ENCODE measurements at places on chromosomes 6 and 20.

GRCh38 chr6:19834858-19835257 is 2.3 kb upstream of the ID4 start:
- no peak for DNase-seq

DNA sequence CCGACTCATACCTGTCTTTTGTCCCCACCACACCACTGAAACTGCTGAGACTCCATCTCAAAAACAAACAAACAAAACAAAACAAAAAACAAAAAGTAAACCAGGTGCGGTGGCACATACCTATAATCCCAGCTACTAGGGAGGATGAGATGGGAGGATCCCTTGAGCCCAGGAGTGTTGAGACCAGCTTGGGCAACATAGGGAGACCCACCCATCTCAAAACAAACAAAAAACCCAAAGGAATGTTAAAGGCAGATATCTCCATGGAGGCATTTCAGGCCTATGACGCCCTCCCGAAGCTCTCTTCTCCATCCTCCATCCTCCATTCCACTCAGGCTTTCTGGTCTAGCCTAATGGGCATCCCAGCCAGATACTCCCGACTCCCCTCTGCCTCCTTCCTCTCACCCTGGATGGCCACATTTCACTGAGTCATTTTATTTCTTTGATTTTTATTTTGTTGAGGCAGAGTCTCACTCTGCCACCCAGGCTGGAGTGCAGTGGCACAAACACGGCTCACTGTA is 3.2 kb upstream of the SLC4A11 start:
- DNase-seq, result no peak

- no peak for DNase-seq
These were observed 38.2 kb upstream of the TFAP2C start for GRCh38 chr20:56590888-56591287.

DNA sequence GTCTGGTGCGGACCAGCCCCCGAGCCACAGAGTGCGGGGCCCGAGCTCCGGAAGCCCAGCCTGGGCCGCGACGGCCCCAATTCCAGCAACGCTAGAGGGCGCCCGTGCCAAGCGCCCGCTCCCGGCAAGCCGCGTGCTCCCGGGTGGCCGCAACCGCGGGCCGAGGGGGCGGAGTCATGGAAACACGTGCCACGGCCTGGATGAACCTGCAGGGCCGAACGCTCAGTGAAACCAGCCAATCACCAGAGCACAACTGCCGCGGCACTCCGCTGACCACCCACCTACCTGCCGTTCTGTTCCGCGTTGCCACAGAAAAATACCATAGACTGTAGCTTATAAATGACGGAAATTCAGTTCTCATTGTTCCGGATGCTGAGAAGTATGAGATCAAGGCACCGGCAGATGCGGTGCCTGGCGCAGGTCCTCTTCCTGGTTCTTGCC is 85.7 kb upstream of the FOXC1 start:
- DNase-seq, result peak; percentile 43

DNA sequence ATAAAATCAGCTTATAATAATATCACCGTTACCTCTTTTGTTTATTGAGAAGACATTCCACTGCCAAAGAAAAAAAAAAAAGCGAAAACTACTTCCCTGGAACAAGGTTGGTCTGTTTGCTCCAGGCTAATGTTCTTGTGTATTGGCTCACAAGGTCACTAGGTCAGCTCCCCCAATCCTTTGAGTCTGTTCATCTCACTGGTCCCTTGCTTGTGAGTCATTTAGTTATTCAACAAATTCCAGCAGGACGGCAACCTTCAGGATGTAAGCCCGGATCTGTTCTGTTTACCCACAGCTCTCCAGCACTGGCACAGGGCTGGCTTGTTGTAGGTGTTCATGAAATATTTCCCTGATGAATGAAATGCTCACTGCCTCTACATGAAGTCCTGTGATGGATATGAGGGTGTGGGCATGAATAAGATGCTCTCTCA is 3.3 kb downstream of the ARHGAP40 start:
- DNase-seq, result peak; percentile 89

DNA sequence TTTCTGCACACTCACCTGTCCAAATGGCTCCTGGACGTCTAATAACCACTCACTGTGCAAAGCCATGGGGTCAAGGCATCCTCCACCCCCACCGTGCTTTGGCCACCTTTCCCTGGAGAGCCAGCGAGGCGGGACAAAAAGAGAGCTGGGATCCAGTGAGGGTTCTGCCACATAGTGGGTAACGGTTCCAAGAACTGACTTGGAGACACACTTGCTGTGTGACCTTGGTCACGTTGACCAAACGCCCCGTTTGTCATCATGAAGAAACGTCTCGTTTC is 287.2 kb downstream of the TFAP2C start:
- no peak for DNase-seq

DNA sequence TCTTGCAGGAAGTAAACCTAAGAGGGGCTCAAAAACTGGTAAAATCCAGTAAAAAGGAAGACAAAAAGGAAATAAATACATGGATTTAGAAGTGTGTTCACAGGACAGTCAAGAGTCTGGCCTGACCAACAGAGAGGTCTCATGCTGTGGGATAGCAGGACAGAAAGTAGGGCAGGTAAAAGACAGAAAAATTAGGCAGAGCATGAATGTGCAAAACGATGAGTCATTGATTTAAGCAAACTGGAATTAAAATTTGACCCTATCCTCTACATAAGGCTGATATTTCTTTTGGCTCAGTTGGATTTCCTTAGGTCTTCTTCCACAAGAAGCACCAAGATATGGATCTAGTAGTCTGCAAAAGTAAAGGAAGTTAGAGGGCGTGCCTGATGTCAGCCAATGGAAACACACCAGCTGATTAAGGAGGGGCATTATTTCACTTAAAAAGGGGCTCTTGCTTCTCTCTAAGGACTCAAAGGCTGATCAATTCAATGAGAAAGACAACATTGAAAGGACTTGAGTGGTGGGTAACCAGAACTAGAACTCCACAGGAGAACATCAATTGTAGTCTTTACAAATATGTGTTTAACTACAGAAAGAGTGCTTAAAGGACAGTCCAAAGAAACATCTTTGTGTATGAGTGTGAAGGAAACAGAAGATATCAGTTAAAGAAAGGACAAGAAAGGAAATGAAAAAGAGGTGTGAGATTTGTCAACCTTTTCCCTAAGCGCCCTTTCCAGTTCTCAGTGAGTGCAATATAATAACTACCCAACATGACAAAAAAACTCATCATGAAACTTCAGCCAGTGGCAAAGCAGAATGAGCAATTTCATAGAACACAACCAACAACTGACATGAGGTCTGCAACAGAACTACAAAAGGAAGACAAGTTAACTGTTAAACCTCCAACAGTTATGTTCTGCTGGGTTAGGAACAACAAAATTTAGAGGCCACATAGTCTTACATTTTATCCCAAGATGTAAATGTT is 19.4 kb upstream of the MYB start:
- no peak for DNase-seq
